ENCODE measurements at places on chromosomes 13 and 19. TPM values are rescaled to one million over a fixed set of nuclear protein-coding genes. Genes with fewer than 3 reads are reported as not detected.

WTIP gene
- total RNA-seq: 33.5 TPM

CERS1 gene
- total RNA-seq: 1.1 TPM

MCF2L gene
- total RNA-seq: 0.37 TPM

PLK5 gene
- total RNA-seq: not detected

KPTN gene
- 5.9 TPM for total RNA-seq

ZNF729 gene
- under 0.01 TPM for total RNA-seq

CABP5 gene
- not detected for total RNA-seq

LILRB2 gene
- not detected for total RNA-seq

CGB5 gene
- total RNA-seq: not detected
